ENCODE measurements at places on chromosomes 7 and 10. TPM values are rescaled to one million over a fixed set of nuclear protein-coding genes. Genes with fewer than 3 reads are reported as not detected.

GRCh38 chr10:43939939-43940820, 291.5 kb upstream of the ZNF32 start:
- DNase-seq, result no peak

- no peak for DNase-seq
Measured at GRCh38 chr10:102400598-102401341, 5.3 kb downstream of the NFKB2 start.

DNA sequence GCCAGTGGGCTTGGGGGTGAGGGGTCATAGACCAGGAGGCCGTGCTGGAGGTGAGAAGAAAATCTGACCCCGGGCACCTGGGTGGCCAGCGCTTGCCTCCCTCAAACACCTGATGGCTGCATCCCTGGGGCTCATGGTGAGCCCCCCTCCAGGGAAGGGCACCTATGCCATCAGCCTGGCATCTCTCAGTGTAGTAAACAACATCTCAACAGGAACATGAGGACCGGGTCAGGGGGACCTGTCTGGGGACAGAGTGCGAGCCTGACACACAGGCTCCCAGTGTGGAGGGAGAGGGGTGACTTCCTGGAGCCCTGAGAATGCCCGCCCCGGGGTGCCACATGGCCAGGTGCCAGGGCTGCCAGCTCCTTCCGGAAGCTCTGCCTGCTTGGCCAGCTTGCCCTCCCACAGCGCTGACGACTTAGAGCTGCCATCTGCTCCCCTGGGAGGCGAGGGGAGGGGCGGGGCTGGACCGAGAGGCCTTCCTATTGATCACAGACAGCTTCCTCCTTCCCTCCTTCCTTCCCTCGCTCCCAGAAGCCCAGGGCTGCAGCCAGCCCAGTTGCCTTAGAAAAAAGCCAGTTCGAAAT, 12.3 kb downstream of the STX1A start:
- no peak for DNase-seq

EEPD1 gene
- 17.4 TPM for total RNA-seq

- no peak for DNase-seq
Measured at GRCh38 chr7:88759230-88760135, at the start of gene ZNF804B. ZNF804B (plus strand) TSS chr7:88759700; CDS start chr7:88759977, 277 bp downstream.

DDX50 gene
- total RNA-seq, result 30.6 TPM

RNF32 gene
- total RNA-seq, result not detected
